Omental fat pad (tissue), 4 donors: ENCODE measurements at places on chromosomes 4 and X.
A peak's percentile ranks its signal among the peaks of the same experiment; 100 is the strongest.

GRCh38 chrX:789096-789495, 158.5 kb downstream of the SHOX start:
- no peak for DNase-seq

GRCh38 chr4:19214591-19215186, 1037.0 kb upstream of the SLIT2 start:
- DNase-seq = no peak

GRCh38 chrX:97065973-97066372, 182.3 kb downstream of the RPA4 start:
- no peak for DNase-seq

DNA sequence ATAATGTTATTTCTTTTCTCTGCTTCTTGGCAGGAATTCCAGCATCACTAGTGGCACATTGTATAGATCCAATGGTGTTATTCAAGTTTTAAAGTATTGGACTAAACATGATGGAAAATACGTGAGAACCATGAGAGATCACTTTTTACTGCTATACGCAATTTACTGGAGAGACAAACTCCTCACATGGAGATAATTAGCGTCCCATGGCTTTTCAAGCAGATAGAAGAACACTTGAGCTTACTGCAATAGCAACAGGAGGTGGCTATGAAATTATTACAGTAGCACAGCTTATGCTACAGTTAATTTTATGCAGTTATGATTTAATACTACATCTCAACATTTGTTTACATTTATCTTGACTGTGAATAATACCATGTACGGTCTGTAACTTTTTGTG, 11.9 kb upstream of the TMEM185A start:
- no peak for DNase-seq

GRCh38 chr4:24352112-24352511, 232.2 kb downstream of the DHX15 start:
- no peak for DNase-seq

GRCh38 chrX:70552130-70552704, 107.6 kb downstream of the DLG3 start:
- DNase-seq = no peak

GRCh38 chrX:100413229-100413628, 3.2 kb upstream of the PCDH19 start:
- no peak for DNase-seq

- no peak for DNase-seq
These were observed 12.2 kb upstream of the PGRMC2 start for GRCh38 chr4:128299848-128300247.

- DNase-seq = no peak
These were observed 238.1 kb downstream of the DHRSX start for GRCh38 chrX:2262668-2263055.

DNA sequence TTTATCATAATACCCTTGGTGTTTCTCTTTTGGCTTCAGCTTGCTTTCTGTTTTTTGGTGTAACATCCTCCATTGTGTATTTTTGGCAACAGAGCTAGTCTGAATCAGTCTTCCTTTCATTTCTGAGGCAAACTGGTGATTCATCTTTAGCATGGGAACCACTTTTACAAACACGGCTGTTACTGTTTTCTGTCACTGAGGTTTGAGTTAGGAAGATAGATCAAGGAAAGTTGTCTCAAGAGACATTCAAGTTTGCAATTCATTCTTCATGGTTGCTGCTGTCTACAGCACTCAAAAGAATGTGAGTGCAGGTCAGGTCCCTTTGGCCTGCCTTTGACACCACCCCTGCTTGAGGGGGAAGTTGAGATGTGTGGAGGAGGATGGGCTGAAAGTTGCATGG, 36.3 kb downstream of the IL21 start:
- no peak for DNase-seq

DNA sequence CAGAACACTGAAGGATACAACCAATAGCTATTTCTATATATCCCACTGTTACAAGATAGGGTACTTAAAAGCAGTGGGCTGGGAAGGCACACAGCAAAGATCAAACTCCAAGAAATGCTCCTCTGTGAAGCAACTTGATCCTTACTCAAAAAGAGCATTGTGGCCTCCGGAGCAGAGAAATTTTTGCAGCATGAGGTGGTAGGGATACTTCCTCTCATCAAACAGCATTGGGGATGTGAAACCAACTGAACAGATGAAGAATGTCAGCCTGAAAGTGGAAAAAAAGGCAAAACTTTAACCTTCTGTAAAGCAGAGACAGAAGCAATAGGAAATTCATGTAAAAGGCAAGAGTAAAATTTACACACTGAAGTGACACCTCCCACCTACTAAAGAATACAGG, 92.2 kb downstream of the HUWE1 start:
- DNase-seq = no peak

- DNase-seq = peak; percentile 28
These were observed 37.9 kb downstream of the RELL1 start for GRCh38 chr4:37648084-37648817.

DNA sequence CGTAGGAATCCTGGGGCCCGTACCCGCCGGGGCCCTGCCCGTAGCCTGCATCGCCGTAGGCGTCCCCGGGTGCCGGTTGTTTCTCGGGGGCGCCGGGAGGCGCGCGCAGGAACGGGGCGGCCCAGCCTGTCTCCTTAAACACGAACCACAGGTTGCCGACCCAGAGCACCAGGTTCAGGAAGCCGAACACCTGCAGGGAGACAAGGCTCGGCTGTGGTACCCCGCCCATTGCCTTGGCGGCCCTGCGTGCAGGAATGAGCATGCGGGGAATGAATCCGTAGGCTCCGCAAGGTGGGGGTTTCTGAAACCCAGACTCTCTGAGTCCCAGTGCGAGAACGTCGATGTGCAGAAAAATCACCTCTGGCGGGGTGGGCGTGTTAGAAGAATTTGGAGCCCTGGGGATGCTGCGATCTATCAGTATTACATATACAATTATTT, 5.4 kb upstream of the PRICKLE3 start:
- no peak for DNase-seq

GRCh38 chr4:22030307-22030706, 81.7 kb upstream of the KCNIP4 start:
- no peak for DNase-seq

GRCh38 chrX:40011322-40012038, 86.3 kb downstream of the BCOR start:
- no peak for DNase-seq

DNA sequence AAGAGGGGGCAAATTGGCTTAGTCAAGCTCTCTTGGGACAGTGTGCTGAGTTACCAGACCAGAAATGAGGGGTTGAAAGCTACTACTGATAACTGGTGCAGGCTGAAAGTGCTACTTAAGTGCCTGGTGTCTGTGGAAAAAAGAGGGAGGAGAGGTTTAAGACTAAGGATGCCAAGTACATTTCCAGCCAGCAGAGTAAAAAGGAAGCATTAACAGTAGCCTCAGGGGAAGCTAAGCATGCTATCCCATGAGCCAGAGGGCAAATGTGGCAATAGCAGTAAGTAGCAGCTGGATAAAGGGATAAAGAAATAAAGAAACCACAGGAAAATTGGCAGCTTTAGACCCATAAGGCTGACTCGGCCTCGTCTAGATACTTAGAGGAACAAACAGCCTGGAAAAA, 196.3 kb upstream of the MAB21L2 start:
- DNase-seq = no peak

GRCh38 chrX:115894087-115894486, 276.5 kb upstream of the AGTR2 start:
- DNase-seq = no peak

DNA sequence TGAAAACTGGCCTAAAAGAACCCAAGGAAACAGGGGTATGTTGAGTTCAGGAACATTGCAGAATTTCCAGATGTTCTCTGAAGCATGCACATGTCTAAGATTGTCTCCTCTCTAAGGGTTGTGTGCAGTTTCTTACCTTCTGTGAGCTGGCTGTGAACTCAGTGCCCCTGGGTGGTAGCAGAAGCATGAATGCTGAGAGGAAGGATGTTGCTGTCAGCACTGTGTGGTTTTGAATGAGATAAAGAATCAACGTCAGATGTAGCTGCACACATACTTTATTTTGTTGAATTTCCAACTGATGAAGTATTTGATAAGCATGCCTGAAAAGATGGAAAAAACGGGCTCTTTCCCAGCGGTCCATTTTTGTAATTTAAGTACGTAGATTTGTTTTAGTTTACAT, 23.8 kb upstream of the CD38 start:
- no peak for DNase-seq

GRCh38 chr4:141884070-141884469, 247.7 kb downstream of the IL15 start:
- no peak for DNase-seq

DNA sequence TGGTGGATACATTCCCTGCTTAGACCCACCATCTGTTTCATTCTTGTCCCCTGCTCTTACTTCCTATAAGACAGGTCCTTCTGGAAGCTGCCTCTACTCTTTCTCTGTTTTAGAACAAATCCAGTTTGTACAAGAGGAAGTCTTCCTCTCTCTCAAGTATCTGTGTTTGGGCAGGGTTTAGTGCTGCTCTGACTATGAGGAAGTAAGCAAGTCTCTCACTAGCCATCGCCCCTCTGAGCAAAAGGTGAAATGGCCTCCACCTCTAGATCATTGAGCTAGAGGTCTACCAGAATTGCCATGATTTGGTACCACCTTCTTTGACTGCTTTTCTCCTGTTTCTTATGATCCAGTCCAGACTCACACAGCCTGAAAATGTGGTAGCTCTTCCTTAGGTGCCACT, 8.4 kb downstream of the BTK start:
- no peak for DNase-seq

DNA sequence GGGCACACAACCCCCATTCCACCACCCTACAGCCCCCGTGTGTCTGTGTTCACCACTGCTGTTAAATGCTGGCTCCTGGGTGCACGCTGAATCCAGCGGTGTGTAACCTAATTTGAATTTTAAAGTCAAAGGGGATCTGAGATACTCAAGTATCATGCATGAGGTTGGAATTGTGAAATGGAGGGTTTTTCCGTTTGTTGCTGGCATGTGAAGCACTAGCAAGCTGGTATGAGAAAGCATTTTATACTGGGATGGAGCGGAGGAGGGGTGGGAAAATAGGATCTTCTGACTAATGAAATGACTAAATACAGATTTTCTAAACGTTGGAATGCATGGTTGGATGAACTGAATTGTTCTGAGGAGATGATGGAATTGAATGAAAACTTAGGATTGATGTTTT, 36.9 kb upstream of the FAT1 start:
- DNase-seq = no peak

DNA sequence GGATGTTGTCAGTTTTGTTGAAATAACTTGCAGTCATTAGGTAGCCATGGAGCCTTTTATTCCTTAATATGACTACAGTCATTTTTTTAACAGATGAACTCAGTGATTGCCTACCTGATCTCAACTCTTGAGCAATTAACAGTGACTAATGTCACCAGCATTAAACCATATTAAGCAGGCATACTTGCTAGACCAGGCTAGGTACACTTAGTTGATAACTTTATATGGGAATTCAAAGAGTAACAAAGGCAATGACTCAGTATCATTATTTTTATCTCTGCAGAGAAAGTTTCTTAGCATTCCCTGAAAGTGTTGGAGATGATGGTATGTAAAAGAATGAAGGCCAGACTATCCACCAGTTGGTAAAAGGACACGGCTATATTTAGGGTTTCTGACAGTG, at the start of gene C4orf54:
TSS of gene C4orf54 (minus strand) at position 31 of the 400 bp plus-strand sequence. CDS start 3,180 bp downstream, outside the sequence.
- no peak for DNase-seq

- no peak for DNase-seq
These were observed 98.6 kb downstream of the TBC1D19 start for GRCh38 chr4:26682436-26682835.

GRCh38 chr4:83285055-83285407, 433 bp upstream of the COQ2 start:
- no peak for DNase-seq

DNA sequence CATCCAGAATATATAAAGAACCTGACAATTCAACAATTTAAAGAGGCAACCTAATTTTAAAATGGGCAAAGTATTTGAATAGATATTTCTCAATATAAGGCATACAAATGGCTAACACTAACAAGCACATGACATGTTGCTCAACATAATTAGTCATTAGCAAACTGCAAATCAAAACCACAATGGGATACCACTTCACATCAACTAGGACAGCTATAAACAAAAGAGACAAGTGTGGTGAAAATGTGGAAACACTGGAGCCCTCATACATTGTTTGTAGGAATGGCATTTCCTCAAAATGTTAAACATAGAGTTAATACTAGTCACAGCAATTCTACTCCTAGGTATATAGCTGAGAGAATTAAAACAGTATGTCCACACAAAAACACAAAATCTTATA, 96.7 kb downstream of the CORIN start:
- no peak for DNase-seq

DNA sequence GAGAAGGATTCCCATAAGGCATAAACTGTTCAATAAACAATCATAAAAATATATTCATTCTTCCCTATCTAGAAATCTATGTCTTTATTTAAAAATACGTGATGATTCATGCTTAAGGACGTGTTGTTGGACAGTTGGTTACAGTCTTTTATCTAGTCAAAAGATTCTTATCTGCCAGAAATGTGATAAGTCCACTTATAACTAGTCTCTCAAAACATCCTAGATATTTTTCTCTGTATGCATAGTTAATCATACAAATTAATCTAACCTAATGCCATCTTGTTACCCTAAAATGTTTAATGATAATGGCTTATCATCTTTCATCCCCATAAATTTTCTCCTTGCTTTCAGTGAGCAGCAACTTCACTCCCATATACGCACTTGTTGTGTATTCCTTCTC, 89.0 kb downstream of the SLC39A8 start:
- no peak for DNase-seq

DNA sequence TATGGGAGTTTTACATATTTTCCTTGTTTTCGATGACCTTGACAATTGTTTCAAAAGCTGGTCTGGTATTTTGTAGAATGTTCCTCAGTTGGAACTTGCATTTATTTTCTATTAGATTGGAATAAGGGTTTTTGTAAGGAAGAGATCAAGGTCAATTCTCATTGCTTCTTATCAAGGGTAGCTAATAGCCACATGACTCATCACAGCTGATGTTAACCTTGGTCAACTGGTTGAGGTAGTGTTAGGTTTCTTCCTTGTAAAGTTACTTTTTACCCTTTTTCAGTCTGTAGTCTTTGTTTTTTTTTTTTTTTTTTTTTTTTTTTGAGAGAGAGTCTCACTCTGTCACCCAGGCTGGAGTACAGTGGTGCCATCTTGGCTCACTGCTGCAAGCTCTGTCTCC, 257.2 kb downstream of the SNCA start:
- DNase-seq = no peak

- DNase-seq = no peak
These were observed 4.7 kb downstream of the PYURF start for GRCh38 chr4:88518911-88519310.

- DNase-seq = no peak
These were observed 1925.5 kb downstream of the PCDH7 start for GRCh38 chr4:32645653-32646052.

GRCh38 chr4:6686104-6686787, 7.4 kb upstream of the S100P start:
- no peak for DNase-seq

DNA sequence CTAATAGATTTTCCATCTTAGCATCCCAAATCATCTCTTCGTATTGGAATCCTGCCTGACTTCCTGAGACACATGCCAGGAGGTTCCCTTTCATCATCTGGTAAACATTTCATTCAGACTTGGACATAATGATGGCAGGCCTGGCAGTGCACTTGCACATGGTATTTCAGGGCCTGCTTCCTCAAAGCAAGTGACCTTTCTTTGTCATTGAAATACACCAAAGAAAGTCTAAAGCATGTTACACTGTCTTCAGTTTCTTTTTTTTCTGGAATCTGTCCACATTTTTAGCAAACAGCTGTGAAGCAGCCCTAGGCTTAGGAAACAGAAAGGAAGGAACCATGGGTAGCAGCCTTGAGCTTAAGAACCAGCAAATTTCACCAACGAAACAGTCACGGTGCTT, 205.9 kb upstream of the VCX start:
- DNase-seq = no peak
